HS-5 (cell line): ENCODE measurements at places on chromosomes 1 and 21.

- DNase-seq: no peak
Measured at GRCh38 chr1:30672661-30673060, 50.7 kb downstream of the MATN1 start.

- DNase-seq: no peak
Measured at GRCh38 chr1:54800899-54801759, at the start of gene TTC22. Gene TTC22 (minus strand): TSS chr1:54801323. CDS start chr1:54801163, 160 bp downstream.

GRCh38 chr1:199472018-199472417 is 555.5 kb upstream of the NR5A2 start:
- no peak for DNase-seq

GRCh38 chr1:110875216-110875731 is 2.3 kb downstream of the CD53 start:
- no peak for DNase-seq

DNA sequence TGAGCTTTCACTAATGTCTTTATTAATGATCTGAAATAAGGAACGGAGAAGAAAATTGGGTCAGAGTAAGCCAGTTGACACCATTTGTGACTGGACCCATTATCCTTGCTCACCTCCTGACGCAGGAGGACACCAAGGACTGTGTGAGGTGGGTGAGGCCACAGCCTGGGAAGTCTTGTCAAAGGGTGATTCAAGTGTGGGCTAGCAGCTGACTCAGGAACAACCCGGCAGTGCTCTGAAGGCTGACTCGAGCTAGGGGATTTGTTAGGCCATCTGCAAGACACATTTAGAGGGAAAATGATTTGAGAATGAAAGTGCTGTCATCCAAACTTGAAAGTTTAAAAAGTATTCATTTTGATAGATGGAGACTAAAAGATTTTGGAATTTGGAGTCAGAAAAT is 21.2 kb downstream of the PRRX1 start:
- DNase-seq: no peak
